ENCODE measurements at places on chromosomes 7 and 10. TPM values are rescaled to one million over a fixed set of nuclear protein-coding genes. Genes with fewer than 3 reads are reported as not detected.

The TMEM229A gene
- not detected for total RNA-seq

The PTPN20 gene
- total RNA-seq: 3.1 TPM

The RNF148 gene
- not detected for total RNA-seq

The TMEM213 gene
- total RNA-seq: not detected

The LIPM gene
- total RNA-seq: not detected

The FAM241B gene
- 20.5 TPM for total RNA-seq
